ENCODE measurements at places on chromosomes 3 and 15.

GRCh38 chr3:181694805-181695660, 16.7 kb upstream of the SOX2 start:
- H3K4me1 ChIP-seq = no peaks in the 10 kb centered on the region
- DNase-seq = no peak
- no peaks in the 10 kb centered on the region for H3K36me3 ChIP-seq
- H3K27me3 ChIP-seq = no peaks in the 10 kb centered on the region

GRCh38 chr3:123287051-123287961, 85.6 kb downstream of the SEC22A start:
- no peak overlapping the region for H3K4me3 ChIP-seq
- no peak overlapping the region for H3K27ac ChIP-seq
- peaks cover 10% of the 10 kb centered on the region for H3K27me3 ChIP-seq
- H3K4me1 ChIP-seq = no peaks in the 10 kb centered on the region

DNA sequence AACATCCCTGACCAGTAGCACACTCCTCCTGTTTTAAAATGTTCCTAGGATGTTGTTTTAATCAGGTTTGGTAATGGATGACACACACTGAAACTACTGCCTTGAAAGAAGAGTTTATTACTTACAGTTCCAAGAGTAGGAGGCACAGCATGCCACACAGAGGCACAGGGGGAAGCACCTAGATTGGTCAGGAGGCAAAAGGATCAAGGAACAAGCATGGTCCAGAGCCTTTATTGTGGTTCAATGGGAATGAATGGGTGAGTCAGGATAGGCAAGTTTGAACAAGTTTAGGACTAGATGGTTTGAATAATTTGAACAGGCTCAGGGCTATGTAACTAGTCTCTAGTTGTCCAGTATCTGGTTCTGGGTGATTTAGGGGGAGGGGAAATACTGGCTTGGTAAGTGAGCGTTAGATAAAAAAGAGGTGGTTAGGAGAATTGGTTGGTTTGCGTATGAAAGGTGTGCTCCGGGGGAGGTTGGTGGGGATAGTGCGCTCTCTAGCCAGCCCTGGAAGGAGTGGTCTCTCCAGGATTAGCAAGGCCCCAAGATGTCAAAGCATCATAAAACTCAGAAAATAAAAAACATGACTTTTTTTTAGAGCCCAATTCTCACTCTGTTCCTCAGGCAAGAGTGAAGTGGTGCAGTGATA, 35.1 kb downstream of the TMOD3 start:
- peaks cover 16% of the 10 kb centered on the region for H3K36me3 ChIP-seq
- H3K27me3 ChIP-seq = no peaks in the 10 kb centered on the region
- peak overlapping the region; percentile 79 for H3K27ac ChIP-seq
- DNase-seq = peak; percentile 90
- H3K4me3 ChIP-seq = peak overlapping the region; percentile 15

- no peak overlapping the region for H3K27ac ChIP-seq
- no peaks in the 10 kb centered on the region for H3K36me3 ChIP-seq
- H3K4me1 ChIP-seq = peaks cover 23% of the 10 kb centered on the region
- DNase-seq = no peak
Observed at GRCh38 chr3:169661361-169662131, 2.0 kb downstream of the MECOM start.

GRCh38 chr3:176046703-176047102, 1150.6 kb downstream of the TBL1XR1 start:
- H3K4me1 ChIP-seq = no peaks in the 10 kb centered on the region
- H3K4me3 ChIP-seq = no peak overlapping the region
- H3K27ac ChIP-seq = no peak overlapping the region
- H3K27me3 ChIP-seq = no peaks in the 10 kb centered on the region
- no peak for DNase-seq

GRCh38 chr15:26325495-26325894, 447.4 kb downstream of the GABRB3 start:
- H3K4me3 ChIP-seq = no peak overlapping the region
- no peaks in the 10 kb centered on the region for H3K27me3 ChIP-seq
- H3K4me1 ChIP-seq = no peaks in the 10 kb centered on the region
- H3K36me3 ChIP-seq = no peaks in the 10 kb centered on the region

GRCh38 chr15:49720261-49720660, 99.4 kb downstream of the DTWD1 start:
- no peaks in the 10 kb centered on the region for H3K36me3 ChIP-seq
- H3K4me1 ChIP-seq = no peaks in the 10 kb centered on the region
- no peak for DNase-seq
- no peaks in the 10 kb centered on the region for H3K27me3 ChIP-seq
- no peak overlapping the region for H3K4me3 ChIP-seq

DNA sequence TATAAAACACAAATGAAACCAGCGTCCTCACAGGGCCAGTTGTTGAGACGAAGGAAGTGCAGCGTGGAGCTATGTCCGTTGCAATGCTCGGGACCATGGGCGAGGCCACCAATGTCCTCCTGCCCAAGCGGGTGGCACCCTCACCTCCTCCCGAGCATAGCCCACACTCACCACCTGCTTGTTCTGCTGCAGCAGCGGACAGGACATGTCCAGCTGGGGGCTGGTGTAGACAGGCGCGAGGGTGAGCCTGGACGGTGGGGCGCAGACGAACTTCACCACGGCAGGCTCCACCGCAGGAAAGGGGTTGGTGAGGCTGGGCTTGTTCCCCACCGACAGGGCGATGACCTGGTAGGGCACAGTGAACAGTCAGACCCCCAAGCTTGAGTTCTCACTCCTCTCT, 62.1 kb downstream of the NUP210 start:
- peaks cover 26% of the 10 kb centered on the region for H3K36me3 ChIP-seq
- no peak overlapping the region for H3K27ac ChIP-seq
- H3K4me3 ChIP-seq = no peak overlapping the region
- peaks cover 2% of the 10 kb centered on the region for H3K4me1 ChIP-seq
- H3K27me3 ChIP-seq = no peaks in the 10 kb centered on the region

- no peaks in the 10 kb centered on the region for H3K27me3 ChIP-seq
- H3K36me3 ChIP-seq = no peaks in the 10 kb centered on the region
- no peak for DNase-seq
- no peak overlapping the region for H3K27ac ChIP-seq
- no peak overlapping the region for H3K4me3 ChIP-seq
Observed at GRCh38 chr3:42157540-42158538, 66.7 kb downstream of the TRAK1 start.

- no peak overlapping the region for H3K4me3 ChIP-seq
- H3K27me3 ChIP-seq = no peaks in the 10 kb centered on the region
- DNase-seq = no peak
- H3K4me1 ChIP-seq = no peaks in the 10 kb centered on the region
- no peaks in the 10 kb centered on the region for H3K36me3 ChIP-seq
Observed at GRCh38 chr3:634511-634910, 437.9 kb downstream of the CHL1 start.

GRCh38 chr15:34102175-34102925, 467 bp downstream of the PGBD4 start:
- 0 out of 2 replicates have a peak, but pooled peaks cover 3% of the 10 kb centered on the region for H3K4me1 ChIP-seq
- H3K4me3 ChIP-seq = peak overlapping the region; percentile 93
- DNase-seq = no peak
- no peaks in the 10 kb centered on the region for H3K36me3 ChIP-seq
- no peaks in the 10 kb centered on the region for H3K27me3 ChIP-seq

- no peaks in the 10 kb centered on the region for H3K4me1 ChIP-seq
- H3K4me3 ChIP-seq = no peak overlapping the region
Observed at GRCh38 chr3:8983591-8983990, 20.3 kb upstream of the RAD18 start.

DNA sequence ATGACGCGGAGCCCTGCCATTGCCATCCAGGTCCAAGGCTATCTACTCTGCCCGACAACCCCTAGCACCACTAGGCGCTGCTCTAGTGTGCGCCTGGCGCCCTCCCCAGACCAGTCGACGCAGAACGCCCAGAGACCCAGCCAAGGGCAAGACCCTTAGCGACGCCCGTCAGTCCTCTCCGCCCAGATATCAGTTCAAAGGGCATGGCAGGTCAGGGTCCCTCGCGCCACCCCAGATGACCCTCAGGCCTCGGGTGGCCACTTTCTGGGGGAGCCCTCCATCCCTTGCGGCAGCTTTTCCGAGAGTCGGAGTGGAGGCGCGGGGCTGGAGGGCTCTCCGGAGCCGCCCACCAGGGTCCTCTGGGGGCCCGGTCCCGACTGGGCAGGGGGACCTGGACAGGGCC, 371 bp upstream of the CLSTN2 start:
- no peaks in the 10 kb centered on the region for H3K4me1 ChIP-seq
- H3K27ac ChIP-seq = no peak overlapping the region
- H3K27me3 ChIP-seq = peaks cover 9% of the 10 kb centered on the region
- H3K4me3 ChIP-seq = no peak overlapping the region

- H3K27ac ChIP-seq = peak overlapping the region; percentile 91
- no peaks in the 10 kb centered on the region for H3K27me3 ChIP-seq
- peak; percentile 88 for DNase-seq
- H3K4me3 ChIP-seq = no peak overlapping the region
Observed at GRCh38 chr3:45123581-45124269, 22.5 kb downstream of the CDCP1 start.

DNA sequence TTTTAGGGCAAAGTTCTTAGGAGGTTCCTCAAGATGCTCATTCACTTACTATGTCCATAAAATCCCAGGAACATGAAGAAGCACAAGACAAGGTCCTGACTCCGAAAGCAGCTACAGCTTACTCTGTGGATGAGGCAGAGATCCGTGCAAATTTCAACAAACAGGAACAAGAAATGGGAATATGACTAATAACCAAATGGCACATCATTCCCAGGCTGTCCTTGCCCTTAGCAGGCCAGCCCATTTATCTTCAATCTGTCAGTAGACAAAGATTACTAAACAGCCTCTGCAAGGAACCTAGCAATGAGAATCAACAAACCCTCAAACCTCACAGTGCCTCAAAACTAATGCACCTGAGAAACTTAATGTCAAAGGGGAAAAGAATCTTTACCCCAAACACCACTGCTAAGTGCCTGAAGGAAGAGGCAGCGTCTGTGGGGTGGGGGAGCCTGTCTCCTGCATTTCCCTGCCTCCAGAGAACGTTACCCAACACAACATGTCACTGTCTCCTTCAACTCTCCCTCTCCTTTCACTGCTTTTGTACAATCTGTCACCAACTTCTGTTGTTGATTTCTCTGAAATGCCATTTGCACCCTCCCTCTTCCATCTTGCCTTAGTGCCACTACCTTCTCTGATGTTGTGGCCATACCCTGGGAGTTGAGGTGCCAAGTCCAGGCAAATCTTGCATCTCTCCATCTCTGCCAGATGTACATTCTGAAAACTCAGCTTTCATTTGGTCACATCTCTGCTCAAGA, 4.8 kb downstream of the TNFAIP8L3 start:
- no peaks in the 10 kb centered on the region for H3K36me3 ChIP-seq
- H3K4me1 ChIP-seq = peaks cover 7% of the 10 kb centered on the region
- no peak for DNase-seq

GRCh38 chr15:82159922-82160321, 102.6 kb downstream of the EFL1 start:
- no peaks in the 10 kb centered on the region for H3K4me1 ChIP-seq
- no peak overlapping the region for H3K27ac ChIP-seq
- no peak overlapping the region for H3K4me3 ChIP-seq
- no peaks in the 10 kb centered on the region for H3K36me3 ChIP-seq
- no peaks in the 10 kb centered on the region for H3K27me3 ChIP-seq

DNA sequence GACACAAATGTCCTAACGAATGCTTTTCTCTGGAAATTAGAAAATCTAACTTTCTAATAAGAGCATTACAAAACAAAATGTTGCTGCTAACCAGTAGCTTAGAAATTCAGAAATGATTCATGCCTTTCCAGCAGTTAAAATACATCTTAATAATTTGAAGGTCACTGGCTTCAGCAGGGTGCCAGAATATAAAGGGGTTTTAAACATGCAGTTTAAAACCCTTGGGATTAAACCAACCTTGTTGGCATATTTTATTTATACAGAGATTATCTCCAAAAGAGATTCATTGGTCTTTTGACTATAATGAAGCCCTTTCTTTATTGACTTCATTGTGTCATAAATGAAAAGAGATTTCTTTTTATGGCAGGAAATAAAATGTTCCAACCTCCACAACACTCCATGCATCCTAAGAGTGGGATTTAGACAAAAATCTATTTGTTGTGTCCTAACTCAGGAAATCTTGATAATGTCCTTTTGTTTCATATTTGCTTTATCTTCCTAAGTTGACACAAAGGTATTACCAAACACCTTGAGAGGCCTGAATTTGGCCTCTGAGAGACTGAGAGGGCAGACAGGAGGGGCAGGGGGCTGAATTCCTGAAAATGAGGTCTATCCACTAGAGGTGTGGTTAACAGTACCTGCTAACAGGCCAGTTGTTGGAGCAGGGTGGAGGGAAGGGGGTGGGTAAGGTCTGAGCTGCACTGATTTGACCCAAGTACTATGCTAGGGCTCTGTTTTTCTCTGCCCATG, 124.4 kb downstream of the FEZF2 start:
- H3K4me1 ChIP-seq = no peaks in the 10 kb centered on the region
- DNase-seq = no peak
- no peak overlapping the region for H3K27ac ChIP-seq
- H3K27me3 ChIP-seq = no peaks in the 10 kb centered on the region
- H3K36me3 ChIP-seq = no peaks in the 10 kb centered on the region
- no peak overlapping the region for H3K4me3 ChIP-seq

DNA sequence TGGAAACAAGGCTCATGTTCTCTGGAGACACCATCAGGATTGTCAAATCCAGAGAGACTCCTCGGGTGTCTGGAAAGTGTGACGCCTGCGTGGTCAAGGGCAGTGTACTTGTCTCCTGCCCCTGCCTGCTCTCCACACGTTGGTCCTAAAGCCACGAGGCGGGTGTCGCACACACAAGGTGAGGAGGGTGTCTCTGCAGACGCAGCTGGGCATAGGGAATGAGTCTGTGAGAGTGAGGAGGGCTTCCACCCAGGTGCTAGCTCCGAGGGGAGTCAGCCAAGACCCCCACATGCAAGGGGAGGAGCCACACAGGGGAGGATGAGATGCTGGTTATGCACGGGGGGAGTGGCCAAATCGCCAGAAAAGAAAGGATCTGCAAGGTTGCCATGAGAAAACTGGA, 27.9 kb upstream of the OCA2 start:
- H3K27ac ChIP-seq = no peak overlapping the region
- peaks cover 9% of the 10 kb centered on the region for H3K36me3 ChIP-seq
- H3K4me3 ChIP-seq = no peak overlapping the region
- H3K4me1 ChIP-seq = no peaks in the 10 kb centered on the region

DNA sequence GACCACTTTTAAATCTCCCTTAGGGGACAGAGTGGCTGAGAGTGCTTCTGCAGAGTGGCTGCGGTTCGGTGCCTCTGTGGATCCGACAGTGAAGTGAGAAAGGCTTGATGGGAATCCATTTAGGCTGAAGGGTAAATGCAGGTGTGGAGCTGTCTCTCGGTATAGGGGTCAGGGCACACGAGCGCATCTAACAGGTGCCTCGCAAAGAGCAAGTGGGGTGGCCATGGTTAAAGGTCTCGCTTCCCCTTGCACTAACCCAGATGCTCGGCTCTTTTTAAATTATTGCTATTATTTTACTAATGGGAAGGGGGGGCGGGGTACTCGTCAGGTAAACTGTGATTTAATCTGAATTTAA, 598 bp upstream of the GJD2 start:
- H3K27me3 ChIP-seq = peaks cover 56% of the 10 kb centered on the region
- H3K27ac ChIP-seq = no peak overlapping the region
- H3K36me3 ChIP-seq = no peaks in the 10 kb centered on the region
- no peak for DNase-seq

DNA sequence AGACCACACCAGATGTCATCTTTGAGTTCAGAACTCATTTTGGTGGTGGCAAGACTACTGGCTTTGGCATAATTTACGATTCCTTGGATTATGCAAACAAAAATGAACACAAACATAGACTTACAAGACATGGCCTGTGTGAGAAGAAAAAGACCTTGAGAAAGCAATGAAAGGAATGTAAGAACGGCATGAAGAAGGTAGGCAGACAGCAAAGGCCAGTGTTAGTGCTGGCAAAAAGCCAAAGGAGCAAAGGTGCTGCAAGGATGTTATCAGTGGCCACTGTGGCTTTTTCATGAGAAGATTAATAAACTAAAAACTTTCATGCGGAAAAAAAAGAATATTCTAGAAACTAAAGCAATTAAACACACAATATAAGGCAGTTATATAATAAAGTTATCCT, 21.9 kb downstream of the AAGAB start:
- no peaks in the 10 kb centered on the region for H3K27me3 ChIP-seq
- DNase-seq = no peak
- H3K4me1 ChIP-seq = no peaks in the 10 kb centered on the region
- H3K27ac ChIP-seq = no peak overlapping the region
- H3K4me3 ChIP-seq = no peak overlapping the region
- H3K36me3 ChIP-seq = peaks cover 33% of the 10 kb centered on the region

Data from HCT116 (cell line).